ENCODE measurements at places on chromosomes 1 and 21. TPM values are rescaled to one million over a fixed set of nuclear protein-coding genes. Genes with fewer than 3 reads are reported as not detected.
A peak's percentile ranks its signal among the peaks of the same experiment; 100 is the strongest.

DNA sequence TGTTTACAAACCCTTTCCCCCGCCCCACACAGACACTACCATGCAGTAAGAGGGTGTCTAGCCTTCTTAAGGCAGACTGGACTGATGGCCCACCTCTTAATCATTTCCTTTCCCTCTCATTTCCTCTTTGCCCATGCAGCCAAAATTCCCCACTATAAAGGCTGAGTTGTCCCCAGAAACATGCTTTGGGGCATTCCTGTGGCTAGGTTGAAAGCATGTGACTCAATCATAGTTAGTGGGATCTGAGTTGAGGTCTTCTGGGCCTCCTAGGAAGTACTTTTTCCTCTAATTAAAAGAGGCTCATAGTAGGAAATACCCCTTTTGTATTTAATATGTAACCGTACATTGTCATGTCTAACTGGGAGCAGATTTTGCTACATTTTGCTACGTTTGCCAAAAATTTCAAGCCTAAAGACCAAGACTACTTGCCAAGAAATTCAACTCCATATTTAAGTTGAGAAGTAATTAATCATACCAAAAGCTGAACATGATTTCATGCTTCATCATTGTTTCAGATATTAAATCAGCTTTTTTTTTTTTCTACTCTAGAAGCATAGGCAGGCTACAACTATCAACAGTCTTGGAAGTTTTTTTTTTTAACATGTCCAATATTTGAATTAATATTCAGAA lies 174.7 kb downstream of the ADGRL4 start:
- no peaks in the 10 kb centered on the region for H3K27me3 ChIP-seq
- H3K4me1 ChIP-seq: peaks cover 50% of the 10 kb centered on the region
- peak; percentile 90 for DNase-seq

DNA sequence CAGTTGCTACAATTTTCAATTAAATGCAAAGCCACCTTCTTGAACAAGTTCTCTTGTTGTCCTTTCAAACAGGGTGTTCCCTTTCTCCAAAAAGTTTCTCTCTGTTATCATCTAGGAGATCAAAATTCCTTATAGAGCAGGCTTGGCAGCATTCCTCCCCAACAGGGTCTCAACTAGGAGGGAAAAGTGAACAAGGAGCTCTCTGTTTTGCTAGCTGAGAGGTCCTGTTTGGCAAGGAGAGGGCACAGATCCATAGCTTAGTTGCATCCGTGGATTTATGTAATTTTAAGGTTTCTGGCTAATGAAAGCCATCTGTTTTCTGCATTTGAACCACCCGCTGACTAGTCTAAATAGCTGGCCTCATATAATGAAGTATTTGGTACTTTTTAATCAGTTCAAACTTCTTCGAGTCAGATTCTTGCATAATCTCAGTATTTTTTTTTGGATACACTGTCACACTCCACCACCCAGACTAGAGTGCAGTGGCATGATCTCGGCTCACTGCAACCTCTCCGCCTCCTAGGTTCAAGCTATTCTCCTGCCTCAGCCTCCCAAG lies 54.0 kb downstream of the APP start:
- peak overlapping the region; percentile 45 for H3K4me3 ChIP-seq
- peaks cover 40% of the 10 kb centered on the region for H3K4me1 ChIP-seq
- peak; percentile 80 for DNase-seq

Gene FCRLB
- 14.5 TPM for total RNA-seq

Gene C21orf91
- total RNA-seq: 2.5 TPM

Gene ACAP3
- total RNA-seq: 68.0 TPM

Gene F11R
- 0.76 TPM for total RNA-seq

GRCh38 chr1:42730988-42731387 lies 9.0 kb downstream of the CLDN19 start:
- no peak overlapping the region for H3K4me3 ChIP-seq
- H3K4me1 ChIP-seq: no peaks in the 10 kb centered on the region
- no peak overlapping the region for H3K27ac ChIP-seq
- H3K27me3 ChIP-seq: no peaks in the 10 kb centered on the region
- peak; percentile 24 for DNase-seq

DNA sequence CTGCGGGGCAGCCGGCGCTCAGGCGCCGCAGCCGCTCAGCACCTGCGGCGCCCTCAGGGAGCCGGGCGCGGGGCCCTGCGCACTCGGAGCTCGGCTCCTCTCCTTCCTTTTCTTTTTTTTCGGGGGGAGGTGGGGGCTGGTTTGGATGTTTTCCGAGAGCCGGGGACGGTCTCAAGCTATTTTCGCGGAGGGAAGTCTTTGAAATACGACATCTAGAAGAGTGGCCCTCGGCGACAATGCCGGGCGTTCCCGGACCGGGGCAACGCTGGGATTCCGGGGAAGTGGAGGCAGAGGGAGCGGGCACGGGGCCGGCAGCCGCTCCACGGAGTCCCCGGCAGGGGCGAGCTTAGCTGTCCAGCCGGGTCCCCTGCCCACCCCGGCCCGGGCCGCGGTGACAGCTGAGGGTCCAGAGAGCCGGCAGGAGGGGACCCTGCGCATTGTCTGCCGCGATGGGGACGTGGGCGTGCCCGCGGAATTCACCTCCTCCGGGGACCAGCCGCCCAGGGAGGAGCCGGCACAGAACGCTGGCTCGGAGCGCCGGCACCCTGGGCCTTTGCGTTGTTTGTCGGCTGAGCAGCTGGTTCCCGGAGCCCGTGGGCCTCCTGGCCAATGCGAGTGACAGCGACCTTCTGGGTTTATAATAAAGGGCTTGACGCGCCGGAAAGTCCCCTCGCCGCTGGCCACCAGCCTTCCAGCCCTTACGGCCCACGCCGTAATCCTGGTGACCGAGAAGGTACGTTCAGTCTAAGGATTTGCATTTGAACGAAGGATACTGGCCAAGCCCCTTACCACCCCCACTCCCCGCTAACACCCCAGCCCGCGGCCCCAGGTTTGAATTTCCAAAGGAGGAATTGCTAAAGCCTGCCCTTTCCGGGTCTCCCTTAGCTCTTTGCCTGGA lies 582 bp downstream of the SLC37A1 start:
- H3K36me3 ChIP-seq: no peaks in the 10 kb centered on the region
- no peaks in the 10 kb centered on the region for H3K4me1 ChIP-seq
- H3K27me3 ChIP-seq: peaks cover 35% of the 10 kb centered on the region
- peak; percentile 26 for DNase-seq
- peak overlapping the region; percentile 64 for H3K4me3 ChIP-seq

DNA sequence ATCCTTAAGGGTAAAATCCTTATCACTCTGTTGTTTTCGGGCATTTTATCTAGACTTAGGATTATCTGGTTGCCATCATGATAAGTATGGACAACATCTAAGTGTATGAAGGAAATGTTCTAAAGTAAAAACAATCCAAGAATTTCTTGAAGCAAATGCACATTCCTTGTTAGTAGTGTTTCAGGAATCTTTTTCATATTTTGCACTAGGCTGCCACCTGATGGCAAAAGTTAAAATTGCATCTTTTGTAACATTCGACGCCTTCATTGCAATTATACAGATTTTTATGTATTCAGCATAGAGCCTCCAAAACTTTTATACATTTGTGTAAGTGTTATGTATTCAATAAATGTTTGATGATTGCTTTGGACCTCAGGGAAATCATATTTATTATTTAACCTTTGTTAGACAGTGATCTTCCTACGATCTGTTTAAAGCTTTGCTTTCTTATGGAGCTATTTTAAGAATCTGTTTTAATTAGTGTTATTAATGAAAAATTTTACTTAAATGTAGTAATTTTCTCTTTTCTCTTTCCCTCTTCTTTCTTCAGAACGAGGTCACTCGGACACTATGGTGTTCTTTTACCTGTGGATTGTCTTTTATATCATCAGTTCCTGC lies 49.4 kb upstream of the KIAA1614 start:
- no peak overlapping the region for H3K4me3 ChIP-seq
- H3K4me1 ChIP-seq: peaks cover 5% of the 10 kb centered on the region
- H3K27ac ChIP-seq: no peak overlapping the region
- no peaks in the 10 kb centered on the region for H3K36me3 ChIP-seq
- DNase-seq: peak; percentile 62

DNA sequence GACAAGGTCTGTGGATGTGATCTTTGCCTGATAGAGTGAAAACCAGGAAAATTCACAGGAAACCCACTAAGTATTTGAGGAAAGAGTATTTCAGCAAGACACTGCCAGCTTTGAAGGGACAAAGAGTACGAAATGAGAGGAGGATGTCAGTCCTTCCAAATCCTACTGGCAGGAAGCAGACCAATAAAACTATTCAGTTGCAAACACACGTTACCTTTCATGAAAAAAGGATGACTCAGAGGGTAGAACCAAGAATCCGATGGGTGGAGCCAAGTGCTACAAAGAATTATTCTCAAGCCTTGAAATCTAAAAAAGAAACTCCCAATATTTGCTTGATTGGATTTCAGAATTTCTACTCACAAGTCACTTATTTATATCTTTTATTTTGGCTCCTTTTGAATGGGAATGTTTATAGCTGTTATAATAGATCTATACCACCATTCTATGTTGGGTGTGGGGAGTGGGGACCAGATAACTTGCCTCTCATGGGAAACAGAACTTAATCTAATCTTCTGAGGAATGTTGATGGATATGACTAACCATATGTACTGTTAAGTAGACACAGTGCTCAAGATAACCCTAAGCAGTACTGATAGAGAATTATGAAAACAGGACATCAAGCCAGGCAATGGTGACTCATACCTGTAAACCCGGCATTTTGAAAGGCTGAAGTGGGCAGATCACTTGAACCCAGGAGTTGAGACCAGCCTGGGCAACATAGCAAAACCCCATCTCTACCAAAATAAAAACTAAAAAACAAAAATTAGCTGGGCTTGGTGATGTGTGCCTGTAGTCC lies 19.3 kb upstream of the HEATR1 start:
- H3K4me1 ChIP-seq: no peaks in the 10 kb centered on the region
- H3K36me3 ChIP-seq: no peaks in the 10 kb centered on the region
- H3K4me3 ChIP-seq: no peak overlapping the region
- 0 out of 2 replicates have a peak, but pooled peaks cover 3% of the 10 kb centered on the region for H3K27me3 ChIP-seq
- H3K27ac ChIP-seq: no peak overlapping the region

DNA sequence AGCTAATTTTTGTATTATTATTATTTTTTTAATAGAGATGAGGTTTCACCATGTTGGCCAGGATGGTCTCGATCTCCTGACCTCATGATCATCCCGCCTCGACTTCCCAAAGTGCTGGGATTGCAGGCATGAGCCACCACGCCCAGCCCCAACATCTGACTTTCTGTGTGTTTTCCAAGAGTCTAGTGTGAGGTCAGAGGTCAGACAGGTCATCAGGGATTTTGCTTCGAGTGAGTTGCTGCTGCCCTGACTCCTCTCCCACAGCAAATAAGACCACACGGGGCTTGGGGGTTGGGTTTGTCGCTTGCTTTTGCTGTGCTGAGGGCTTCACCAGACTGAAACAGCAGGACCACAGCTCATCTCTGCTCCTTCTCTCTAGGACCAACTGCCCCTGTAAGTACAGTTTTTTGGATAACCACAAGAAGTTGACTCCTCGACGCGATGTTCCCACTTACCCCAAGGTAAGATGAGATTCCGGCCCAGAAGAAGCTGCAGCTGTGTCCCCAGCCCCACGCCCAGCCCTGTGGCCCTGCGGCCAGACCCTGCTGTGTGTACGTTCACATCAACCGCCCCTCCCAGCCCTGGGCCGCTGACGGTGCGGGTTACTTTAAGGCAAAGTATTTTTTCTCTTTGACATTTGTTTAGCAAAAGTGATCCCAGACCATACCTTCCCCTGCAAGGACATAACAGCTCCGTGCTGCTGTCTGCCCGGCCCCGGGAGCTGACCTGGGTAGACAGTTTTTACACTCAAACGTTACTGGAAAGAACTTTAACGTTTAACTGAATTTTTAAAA lies 97.5 kb downstream of the PDE9A start:
- H3K4me1 ChIP-seq: no peaks in the 10 kb centered on the region
- no peaks in the 10 kb centered on the region for H3K36me3 ChIP-seq
- no peak for DNase-seq
- no peak overlapping the region for H3K27ac ChIP-seq
- H3K27me3 ChIP-seq: peaks cover 15% of the 10 kb centered on the region
- H3K4me3 ChIP-seq: no peak overlapping the region

- H3K36me3 ChIP-seq: no peaks in the 10 kb centered on the region
- H3K27me3 ChIP-seq: peaks cover 38% of the 10 kb centered on the region
- DNase-seq: no peak
- H3K27ac ChIP-seq: no peak overlapping the region
- no peaks in the 10 kb centered on the region for H3K4me1 ChIP-seq
Observed at GRCh38 chr1:60948486-60948885, 133.9 kb upstream of the NFIA start.

GRCh38 chr1:245131026-245131393 lies 23.8 kb upstream of the KIF26B start:
- no peak overlapping the region for H3K27ac ChIP-seq
- no peak overlapping the region for H3K4me3 ChIP-seq
- H3K27me3 ChIP-seq: 0 out of 2 replicates have a peak, but pooled peaks cover 3% of the 10 kb centered on the region
- H3K36me3 ChIP-seq: no peaks in the 10 kb centered on the region
- peak; percentile 16 for DNase-seq

GRCh38 chr1:98184856-98185255 lies 264.0 kb upstream of the DPYD start:
- no peaks in the 10 kb centered on the region for H3K36me3 ChIP-seq
- no peak for DNase-seq
- no peaks in the 10 kb centered on the region for H3K4me1 ChIP-seq
